ENCODE measurements at places on chromosomes 7 and 10.
A peak's percentile ranks its signal among the peaks of the same experiment; 100 is the strongest.

DNA sequence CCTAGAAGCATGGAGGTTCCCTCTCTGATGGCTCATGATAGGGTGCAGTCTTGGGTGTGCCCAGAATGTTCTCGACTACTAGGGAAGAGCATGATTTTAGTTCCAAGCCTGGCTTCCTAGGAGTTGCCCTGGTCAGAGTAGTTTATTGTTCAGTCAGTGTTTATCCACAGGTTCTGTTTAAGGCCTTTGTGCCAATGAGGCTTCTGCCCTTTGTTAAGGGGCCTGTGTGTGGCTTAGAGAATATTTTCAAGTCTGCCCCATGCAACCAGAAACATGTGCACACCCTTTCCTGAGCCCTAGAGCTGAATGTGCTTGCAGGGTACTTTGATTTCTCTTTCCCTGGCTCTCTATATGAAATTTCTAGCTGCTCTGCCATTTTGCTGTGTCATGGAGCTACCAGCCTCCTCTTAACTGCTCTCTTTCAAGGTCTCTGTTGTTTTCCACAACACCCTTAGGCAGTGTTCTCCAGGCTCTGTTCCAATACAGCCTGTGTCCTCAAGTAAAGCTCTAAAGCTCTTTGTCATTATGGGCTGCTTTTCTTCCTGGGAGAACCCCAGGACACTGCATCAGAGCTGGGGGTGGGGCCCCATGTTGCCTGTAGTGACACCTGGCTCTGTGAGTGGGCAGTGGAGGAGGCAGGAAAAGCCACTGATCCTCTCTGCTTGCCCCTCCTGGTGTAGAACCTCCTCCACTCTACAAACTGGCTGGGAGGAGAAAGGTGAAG, 34.1 kb upstream of the TSPAN33 start:
- H3K4me3 ChIP-seq = no peak overlapping the region
- H3K27me3 ChIP-seq = no peaks in the 10 kb centered on the region
- no peaks in the 10 kb centered on the region for H3K4me1 ChIP-seq
- no peak for DNase-seq
- no peak overlapping the region for H3K27ac ChIP-seq

DNA sequence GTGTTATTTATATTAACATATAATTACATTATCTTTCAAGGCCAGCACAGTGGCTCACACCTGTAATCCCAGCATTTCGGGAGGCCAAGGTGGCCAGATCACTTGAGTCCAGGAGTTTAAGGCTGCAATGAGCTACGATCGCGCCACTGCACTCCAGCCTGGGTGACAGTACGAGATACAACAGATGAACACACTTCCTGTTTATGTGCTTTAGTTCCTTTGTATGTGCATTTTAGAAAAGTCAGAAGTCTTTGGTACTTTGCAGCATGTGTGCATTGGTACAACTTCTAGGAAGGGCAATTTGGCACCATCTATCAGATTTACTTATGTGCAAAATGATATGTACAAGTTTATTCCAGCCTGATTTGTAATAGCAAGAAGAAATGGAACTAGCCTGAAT, 13.3 kb downstream of the SLC35G1 start:
- H3K4me1 ChIP-seq = peaks cover 14% of the 10 kb centered on the region
- no peaks in the 10 kb centered on the region for H3K27me3 ChIP-seq
- peak overlapping the region; percentile 70 for H3K27ac ChIP-seq
- no peak overlapping the region for H3K4me3 ChIP-seq
- peaks cover 13% of the 10 kb centered on the region for H3K36me3 ChIP-seq

- H3K4me3 ChIP-seq = peak overlapping the region; percentile 98
- peak; percentile 26 for DNase-seq
- peak overlapping the region; percentile 99 for H3K27ac ChIP-seq
- peaks cover 56% of the 10 kb centered on the region for H3K4me1 ChIP-seq
- no peaks in the 10 kb centered on the region for H3K27me3 ChIP-seq
Measured at GRCh38 chr10:89702121-89702480, 711 bp downstream of the KIF20B start.

- no peaks in the 10 kb centered on the region for H3K4me1 ChIP-seq
- no peak overlapping the region for H3K4me3 ChIP-seq
- no peak for DNase-seq
- no peak overlapping the region for H3K27ac ChIP-seq
- peaks cover 5% of the 10 kb centered on the region for H3K27me3 ChIP-seq
- H3K36me3 ChIP-seq = no peaks in the 10 kb centered on the region
Measured at GRCh38 chr10:125773687-125774543, 1.7 kb downstream of the MMP21 start.

DNA sequence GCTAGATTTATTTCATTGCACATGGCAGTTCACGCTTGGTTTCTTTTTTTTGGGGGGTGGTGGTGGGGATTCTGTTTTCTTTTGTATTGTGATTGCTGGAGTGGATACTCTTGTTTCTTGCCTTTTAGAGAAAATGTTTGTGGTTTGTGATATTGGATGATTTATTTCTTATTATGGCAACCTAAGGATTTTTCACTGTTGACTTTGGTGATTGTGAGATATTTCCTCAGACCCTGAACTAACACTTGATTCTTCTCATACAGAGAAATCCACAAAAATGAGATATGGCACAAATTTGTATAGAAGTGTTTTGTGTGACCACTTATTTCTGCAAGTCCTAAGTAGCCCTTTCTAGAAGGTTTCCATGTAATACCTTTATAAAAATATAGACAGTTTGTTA, 871.1 kb downstream of the LRMDA start:
- no peaks in the 10 kb centered on the region for H3K4me1 ChIP-seq
- H3K27ac ChIP-seq = no peak overlapping the region
- no peaks in the 10 kb centered on the region for H3K36me3 ChIP-seq
- H3K27me3 ChIP-seq = no peaks in the 10 kb centered on the region
- no peak for DNase-seq

- no peaks in the 10 kb centered on the region for H3K27me3 ChIP-seq
- no peak overlapping the region for H3K4me3 ChIP-seq
- no peak for DNase-seq
Measured at GRCh38 chr10:6123532-6123931, 34.7 kb downstream of the RBM17 start.

DNA sequence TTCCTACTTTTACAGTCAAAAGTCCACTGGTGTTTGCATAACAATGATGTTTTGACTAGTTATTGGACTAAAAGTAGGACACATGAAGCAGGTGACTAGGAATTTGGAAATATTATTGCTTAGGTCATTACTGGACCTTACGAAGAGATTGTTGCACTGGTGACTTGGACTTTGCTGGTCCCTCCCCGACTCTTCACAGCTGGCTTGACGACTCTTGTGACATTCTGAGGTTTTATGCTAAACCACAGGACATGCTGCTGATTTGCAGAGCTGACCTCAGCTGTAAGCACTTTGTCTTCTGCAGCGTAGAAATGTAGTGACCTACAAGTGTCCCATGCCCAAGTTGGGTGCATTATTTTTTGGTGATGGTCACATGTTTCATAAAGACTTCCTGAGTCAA, 21.9 kb downstream of the PCBD1 start:
- peaks cover 3% of the 10 kb centered on the region for H3K36me3 ChIP-seq
- H3K4me1 ChIP-seq = peaks cover 6% of the 10 kb centered on the region
- H3K4me3 ChIP-seq = no peak overlapping the region
- no peaks in the 10 kb centered on the region for H3K27me3 ChIP-seq
- DNase-seq = no peak
- no peak overlapping the region for H3K27ac ChIP-seq

- H3K27ac ChIP-seq = no peak overlapping the region
- no peak overlapping the region for H3K4me3 ChIP-seq
- no peak for DNase-seq
- H3K36me3 ChIP-seq = no peaks in the 10 kb centered on the region
- no peaks in the 10 kb centered on the region for H3K4me1 ChIP-seq
- H3K27me3 ChIP-seq = no peaks in the 10 kb centered on the region
Measured at GRCh38 chr7:71472962-71473361, 341.0 kb downstream of the GALNT17 start.

DNA sequence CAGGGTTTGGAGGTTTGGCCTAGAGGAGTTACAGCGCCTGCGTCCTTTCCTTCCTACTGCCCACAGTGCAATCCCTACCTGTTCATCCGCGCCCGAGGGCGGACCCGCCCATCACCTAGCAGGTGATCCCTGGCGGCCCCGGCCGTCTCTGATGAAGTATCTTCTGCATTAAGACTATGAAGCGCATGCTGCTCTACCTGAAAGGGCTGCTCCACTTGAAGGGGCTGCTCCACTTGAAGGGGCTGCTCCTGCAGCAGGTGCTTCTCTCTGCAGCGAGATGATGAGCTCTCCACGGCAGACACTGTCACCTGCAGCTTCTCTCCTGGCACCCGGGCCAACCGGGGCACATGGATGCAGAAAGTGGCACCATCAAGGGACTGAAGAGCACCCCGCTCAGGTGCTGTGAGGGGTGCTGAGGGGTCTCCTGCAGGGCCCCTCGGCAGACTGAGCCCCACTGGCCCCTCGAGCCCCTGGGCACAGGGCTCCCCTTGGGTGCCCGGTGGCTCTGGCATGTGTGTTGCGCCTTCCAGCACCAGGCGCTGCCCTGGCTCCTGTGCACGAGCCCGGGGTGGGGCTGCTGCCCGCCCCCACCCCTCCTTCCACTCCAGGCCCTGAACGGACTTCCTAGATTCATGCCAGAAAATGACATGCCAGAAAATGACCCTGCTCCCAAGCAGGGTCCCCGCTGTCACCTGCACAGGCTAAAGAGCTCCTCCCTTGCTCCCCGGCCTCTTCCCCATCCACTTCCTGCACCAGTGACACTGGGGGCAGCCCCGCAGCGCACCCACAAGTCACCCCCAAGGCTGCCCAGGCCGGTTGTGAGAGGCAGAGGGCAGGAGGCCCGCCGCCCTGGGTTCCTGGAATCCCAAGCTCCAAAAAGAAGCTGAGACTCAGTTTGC, 29.4 kb downstream of the WDR86 start:
- peaks cover 10% of the 10 kb centered on the region for H3K4me1 ChIP-seq
- peaks cover 31% of the 10 kb centered on the region for H3K27me3 ChIP-seq
- H3K27ac ChIP-seq = no peak overlapping the region
- peaks cover 29% of the 10 kb centered on the region for H3K36me3 ChIP-seq
- no peak overlapping the region for H3K4me3 ChIP-seq
- DNase-seq = no peak

GRCh38 chr7:151337346-151337745, 4.3 kb upstream of the NUB1 start:
- H3K4me1 ChIP-seq = peaks cover 20% of the 10 kb centered on the region
- peaks cover 8% of the 10 kb centered on the region for H3K36me3 ChIP-seq
- no peak overlapping the region for H3K27ac ChIP-seq
- peaks cover 2% of the 10 kb centered on the region for H3K27me3 ChIP-seq
- DNase-seq = no peak
- H3K4me3 ChIP-seq = no peak overlapping the region

- H3K4me3 ChIP-seq = no peak overlapping the region
- peaks cover 13% of the 10 kb centered on the region for H3K4me1 ChIP-seq
- no peak overlapping the region for H3K27ac ChIP-seq
Measured at GRCh38 chr10:88374392-88375175, 208.5 kb downstream of the RNLS start.

GRCh38 chr7:79055722-79056415, 397.6 kb downstream of the MAGI2 start:
- no peak for DNase-seq
- H3K4me3 ChIP-seq = no peak overlapping the region
- no peaks in the 10 kb centered on the region for H3K27me3 ChIP-seq
- H3K36me3 ChIP-seq = no peaks in the 10 kb centered on the region

DNA sequence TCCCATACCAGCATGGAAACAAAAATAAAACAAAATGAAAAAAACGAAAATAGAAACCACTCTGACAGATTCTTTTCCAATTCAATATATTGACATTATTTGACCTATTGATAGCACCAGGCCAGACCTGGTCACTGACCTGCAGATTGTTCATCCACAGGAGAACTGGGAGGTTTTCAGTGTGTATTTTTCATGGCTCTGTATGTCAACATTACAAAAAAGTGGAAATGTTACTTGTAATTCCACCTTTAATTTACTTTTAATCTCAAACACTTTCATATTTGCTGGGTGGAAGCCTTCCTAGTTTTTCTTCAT, 2.9 kb downstream of the HKDC1 start:
- no peaks in the 10 kb centered on the region for H3K36me3 ChIP-seq
- peaks cover 61% of the 10 kb centered on the region for H3K4me1 ChIP-seq
- H3K4me3 ChIP-seq = peak overlapping the region; percentile 72
- DNase-seq = no peak
- peak overlapping the region; percentile 93 for H3K27ac ChIP-seq

DNA sequence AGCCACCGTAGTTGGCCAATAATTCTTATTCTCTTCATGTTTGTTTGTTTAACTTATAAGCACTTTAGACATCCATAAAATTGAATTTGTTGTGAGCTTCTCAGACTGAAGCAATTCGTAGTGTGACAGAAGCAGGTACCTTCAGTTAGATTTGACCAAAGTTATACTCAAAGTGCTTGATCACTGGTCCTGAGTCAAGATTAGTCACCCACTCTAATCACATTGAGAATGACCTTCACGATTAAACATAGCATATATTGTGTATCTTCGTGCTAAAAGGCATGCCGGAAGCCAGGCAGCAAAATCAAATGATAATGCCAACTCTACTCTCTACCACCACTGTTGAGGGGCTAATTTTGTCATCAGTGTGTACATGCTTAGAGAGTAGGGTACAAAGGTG, 763.7 kb upstream of the MBL2 start:
- DNase-seq = no peak
- no peak overlapping the region for H3K27ac ChIP-seq
- no peaks in the 10 kb centered on the region for H3K36me3 ChIP-seq
- H3K27me3 ChIP-seq = no peaks in the 10 kb centered on the region

GRCh38 chr7:114026486-114027089, 107.8 kb upstream of the PPP1R3A start:
- peak; percentile 52 for DNase-seq
- H3K4me3 ChIP-seq = no peak overlapping the region
- peaks cover 4% of the 10 kb centered on the region for H3K27me3 ChIP-seq
- H3K27ac ChIP-seq = no peak overlapping the region
- H3K4me1 ChIP-seq = no peaks in the 10 kb centered on the region
- no peaks in the 10 kb centered on the region for H3K36me3 ChIP-seq

DNA sequence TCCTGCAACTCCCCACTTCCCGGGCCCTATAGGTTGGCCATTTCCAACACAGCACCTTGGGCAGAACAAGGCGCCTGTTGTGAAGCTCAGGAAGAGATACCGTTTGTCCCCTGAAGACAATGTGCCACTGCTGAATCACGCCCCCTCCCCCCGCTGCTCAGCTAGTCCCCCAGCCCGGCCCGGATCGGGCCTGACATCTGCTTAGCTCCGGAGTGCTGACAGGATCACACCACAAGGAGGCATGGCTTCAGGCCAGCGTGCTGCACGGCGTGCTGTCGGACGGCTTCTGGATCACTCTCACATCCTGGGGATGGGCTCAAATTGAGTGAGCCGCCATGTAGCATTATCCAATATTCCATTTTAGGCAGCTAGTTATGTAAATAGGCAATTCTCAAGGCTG, 62.1 kb upstream of the EFCAB10 start:
- H3K27me3 ChIP-seq = no peaks in the 10 kb centered on the region
- H3K4me3 ChIP-seq = no peak overlapping the region
- no peak for DNase-seq
- peaks cover 3% of the 10 kb centered on the region for H3K4me1 ChIP-seq
- H3K36me3 ChIP-seq = peaks cover 20% of the 10 kb centered on the region
- H3K27ac ChIP-seq = no peak overlapping the region

GRCh38 chr7:5481241-5482019, 57.8 kb upstream of the TNRC18 start:
- H3K4me1 ChIP-seq = peaks cover 12% of the 10 kb centered on the region
- H3K4me3 ChIP-seq = no peak overlapping the region
- H3K27ac ChIP-seq = no peak overlapping the region
- no peaks in the 10 kb centered on the region for H3K36me3 ChIP-seq

GRCh38 chr10:24790599-24790998, 66.9 kb upstream of the ARHGAP21 start:
- DNase-seq = no peak
- no peak overlapping the region for H3K4me3 ChIP-seq
- H3K4me1 ChIP-seq = no peaks in the 10 kb centered on the region
- H3K27ac ChIP-seq = no peak overlapping the region
